ENCODE measurements at places on chromosomes 5 and 9.

GRCh38 chr9:78038620-78039300, 7.1 kb upstream of the GNAQ start:
- no peak for DNase-seq

DNA sequence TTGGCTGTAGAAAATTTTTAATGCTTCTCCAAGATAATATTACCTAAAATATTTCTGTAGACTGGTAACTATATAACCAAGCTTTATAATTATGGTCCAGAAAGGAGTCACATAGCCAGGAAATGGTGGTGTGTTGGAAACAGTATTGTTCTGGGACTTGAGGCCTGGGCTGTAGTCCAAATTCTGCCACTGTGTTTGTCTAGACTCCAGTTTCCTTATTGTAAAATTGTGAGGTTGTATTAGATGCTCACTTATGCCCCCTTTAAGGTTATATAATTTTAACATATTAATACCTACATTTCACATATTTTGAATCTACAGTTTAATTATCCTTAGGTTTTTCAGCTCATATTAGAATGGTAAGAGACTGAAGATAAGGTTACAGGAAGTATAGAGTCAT, 42.4 kb downstream of the STX17 start:
- peak; percentile 21 for DNase-seq

- peak; percentile 49 for DNase-seq
These were observed 117.7 kb downstream of the SLC12A2 start for GRCh38 chr5:128201065-128201926.

DNA sequence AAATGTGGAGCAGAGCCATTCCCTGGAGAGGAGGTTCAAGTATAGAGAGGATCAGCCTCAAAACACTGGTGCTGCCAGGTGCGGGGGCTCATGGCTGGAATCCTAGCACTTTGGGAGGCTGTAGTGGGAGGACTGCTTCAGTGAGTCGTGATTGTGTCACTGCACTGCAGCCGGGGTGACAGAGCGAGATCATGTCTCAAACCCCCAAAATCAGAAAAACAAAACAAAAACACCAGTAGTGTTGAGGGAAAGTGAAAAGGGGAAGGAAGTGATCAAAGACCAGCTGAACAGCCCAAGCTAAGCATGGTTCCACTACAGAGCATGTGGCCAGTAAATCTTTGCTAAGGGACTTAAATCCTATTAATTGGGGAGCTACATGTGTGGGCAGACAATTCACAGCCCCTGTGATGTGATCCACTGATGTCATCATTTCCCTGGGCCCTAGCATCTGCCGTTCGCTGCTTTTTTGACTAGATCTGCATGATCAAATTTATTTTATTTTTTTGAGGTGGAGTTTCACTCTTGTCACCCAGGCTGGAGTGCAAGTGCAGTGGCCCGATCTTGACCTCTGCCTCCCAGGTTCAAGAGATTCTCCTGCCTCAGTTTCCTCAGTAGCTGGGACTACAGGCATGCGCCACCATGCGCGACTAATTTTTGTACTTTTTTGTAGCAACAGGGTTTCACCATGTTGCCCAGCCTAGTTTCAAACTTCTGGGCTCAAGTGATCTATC, 2.7 kb upstream of the PCBD2 start:
- DNase-seq, result no peak

DNA sequence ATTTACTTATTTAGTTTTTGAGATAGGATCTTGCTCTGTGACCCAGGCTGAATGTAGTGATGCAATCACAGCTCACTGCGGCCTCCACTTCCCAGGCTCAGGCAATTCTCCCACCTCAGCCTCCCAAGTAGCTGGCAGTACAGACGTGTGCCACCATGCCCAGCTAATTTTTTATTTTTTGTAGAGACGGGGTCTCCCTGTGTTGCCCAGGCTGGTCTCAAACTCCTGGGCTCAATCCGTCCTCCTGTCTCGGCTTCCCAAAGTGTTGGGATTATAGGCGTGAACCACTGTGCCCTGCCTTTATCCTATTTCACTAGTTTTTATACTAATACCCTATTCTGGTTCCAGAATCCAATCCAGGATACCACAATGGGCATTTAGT, 6.8 kb downstream of the RPS14 start:
- no peak for DNase-seq

DNA sequence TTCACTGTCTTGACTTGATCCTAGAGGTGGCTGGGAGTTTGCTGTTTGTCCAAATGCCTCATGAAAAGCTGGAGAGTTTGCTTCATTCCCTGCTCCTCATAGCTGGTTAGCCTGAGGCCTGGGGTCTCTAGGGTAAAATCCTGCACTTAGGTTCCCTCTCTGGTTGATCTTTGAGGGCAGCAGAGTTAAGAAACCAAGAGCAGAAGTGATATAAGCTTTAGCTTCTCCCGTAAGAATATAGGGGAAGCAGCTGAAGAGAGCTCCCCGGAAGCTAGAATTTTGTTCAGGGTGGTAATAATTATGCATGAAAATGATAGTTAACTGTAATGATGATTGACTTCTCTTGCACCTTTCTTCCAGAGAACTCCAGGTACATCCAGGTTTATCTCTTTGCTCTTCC, 1.4 kb downstream of the FAM53C start:
- no peak for DNase-seq

DNA sequence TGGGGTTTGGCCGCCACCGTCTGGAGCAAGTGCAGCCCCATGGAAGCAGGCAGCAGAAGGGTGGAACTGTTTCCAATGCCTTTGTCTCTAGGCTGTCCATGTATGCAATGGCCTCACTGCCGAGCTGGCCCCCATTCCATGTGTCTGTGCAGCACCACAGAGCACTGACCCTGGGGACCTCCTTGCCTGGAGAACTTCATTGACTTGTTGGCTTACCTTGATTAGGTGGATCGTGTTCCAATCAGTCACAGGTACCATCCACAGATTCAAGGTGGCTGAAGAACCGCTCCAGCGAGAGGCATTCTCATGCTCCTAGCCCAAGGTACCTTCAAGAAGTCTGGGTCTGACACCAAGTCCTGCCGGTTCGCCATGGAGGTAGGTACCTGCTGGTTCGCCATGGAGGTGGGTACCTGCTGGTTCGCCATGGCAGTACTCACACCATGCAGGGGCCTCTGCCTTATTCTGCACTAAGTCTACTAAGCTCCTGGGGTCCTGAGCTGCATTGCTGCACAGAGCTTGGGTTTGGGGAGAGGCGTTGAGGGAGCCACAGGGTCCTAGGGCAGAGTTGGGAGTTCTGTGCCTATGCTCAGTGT, 358.3 kb upstream of the IRX1 start:
- no peak for DNase-seq

- no peak for DNase-seq
These were observed 441.8 kb upstream of the CCNG1 start for GRCh38 chr5:162995568-162995967.

DNA sequence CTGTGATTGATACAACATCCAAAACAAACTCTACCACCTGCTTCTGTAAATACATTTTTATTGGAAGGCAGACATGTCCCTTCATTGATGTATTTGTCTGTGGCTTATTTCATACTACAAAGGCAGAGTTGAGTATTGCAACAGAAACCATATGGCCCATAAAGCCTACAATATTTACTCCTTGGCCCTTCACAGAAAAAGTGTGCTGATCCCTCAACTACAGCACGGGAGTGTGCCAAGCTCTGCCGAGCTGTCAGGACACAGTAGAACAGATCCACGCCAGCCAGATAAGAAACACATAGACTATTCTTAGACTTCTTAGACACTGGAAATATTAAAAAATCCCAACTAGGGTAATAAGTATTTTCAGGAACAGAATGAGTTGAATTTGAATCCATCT, 13.2 kb downstream of the TICAM2 start:
- DNase-seq, result no peak

DNA sequence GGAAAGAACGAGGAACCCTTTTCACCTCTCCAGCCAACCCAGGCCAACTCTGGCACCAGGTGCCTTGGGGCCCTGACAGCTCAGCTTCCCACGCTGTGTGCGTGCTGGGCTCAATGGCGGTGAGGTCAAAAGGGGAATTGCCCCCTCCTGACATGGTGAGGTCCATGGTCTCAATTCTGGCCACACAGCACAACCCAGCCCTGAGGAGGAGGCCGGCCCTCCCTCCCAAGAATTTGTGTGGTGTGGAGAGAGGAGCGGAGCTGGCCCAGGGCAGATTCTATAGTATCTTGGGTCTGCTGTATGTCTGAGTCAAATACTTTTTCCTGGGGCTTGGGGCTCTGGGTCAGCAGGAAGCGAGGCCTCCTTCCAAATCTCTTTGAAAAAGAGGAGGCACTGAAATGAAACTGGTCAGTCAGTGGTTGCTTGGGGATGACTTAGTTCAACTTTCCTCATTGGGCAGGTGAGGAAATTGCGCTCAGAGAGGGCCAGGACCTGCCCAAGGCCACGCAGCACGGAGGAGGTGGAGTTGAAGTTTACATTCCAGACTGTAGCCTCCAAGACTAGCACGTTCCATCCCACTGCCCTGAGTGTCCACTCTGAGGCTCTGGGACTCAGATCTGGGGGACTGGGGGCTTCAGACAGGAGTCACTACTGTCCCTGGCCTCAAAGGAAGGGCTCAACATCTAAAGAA, 15.6 kb downstream of the COL27A1 start:
- no peak for DNase-seq

DNA sequence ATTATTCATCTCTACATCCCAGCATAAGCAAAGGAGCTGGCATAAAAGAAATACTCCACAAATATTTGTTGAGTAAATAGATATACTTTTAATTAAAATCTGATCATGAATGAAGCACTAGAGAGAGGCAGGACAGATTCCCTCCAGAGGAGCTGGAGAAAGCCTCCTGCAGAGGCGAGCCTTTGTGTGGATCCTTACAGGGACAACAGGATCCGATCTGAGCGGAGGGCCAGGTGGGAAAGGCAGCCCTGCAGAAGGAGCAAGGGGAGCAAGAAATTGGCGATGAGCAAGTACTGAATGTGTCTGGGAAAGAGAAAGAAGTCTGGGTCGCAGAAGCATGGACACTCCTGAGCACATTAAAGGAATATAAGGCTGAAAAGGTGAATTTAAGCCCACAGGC, 69.4 kb downstream of the EBF1 start:
- no peak for DNase-seq

- DNase-seq, result no peak
These were observed 13.2 kb downstream of the EPB41L4B start for GRCh38 chr9:109307380-109308240.
